Tibial nerve (tissue), 4 donors: ENCODE measurements at places on chromosomes 2 and 18. TPM values are rescaled to one million over a fixed set of nuclear protein-coding genes. Genes with fewer than 3 reads are reported as not detected.

GRCh38 chr2:96860065-96861029 lies 2.5 kb upstream of the ANKRD39 start:
- H3K27me3 ChIP-seq: no peaks in the 10 kb centered on the region
- no peaks in the 10 kb centered on the region for H3K4me1 ChIP-seq
- H3K27ac ChIP-seq: peak overlapping the region; percentile 94
- DNase-seq: no peak
- H3K4me3 ChIP-seq: no peak overlapping the region

GRCh38 chr2:60487174-60487573 lies 66.3 kb downstream of the BCL11A start:
- no peak overlapping the region for H3K4me3 ChIP-seq
- no peak overlapping the region for H3K27ac ChIP-seq
- H3K4me1 ChIP-seq: no peaks in the 10 kb centered on the region

- H3K27ac ChIP-seq: no peak overlapping the region
- no peaks in the 10 kb centered on the region for H3K36me3 ChIP-seq
- no peaks in the 10 kb centered on the region for H3K27me3 ChIP-seq
- H3K4me3 ChIP-seq: no peak overlapping the region
Measured at GRCh38 chr2:170147576-170147975, 30.4 kb upstream of the MYO3B start.

DNA sequence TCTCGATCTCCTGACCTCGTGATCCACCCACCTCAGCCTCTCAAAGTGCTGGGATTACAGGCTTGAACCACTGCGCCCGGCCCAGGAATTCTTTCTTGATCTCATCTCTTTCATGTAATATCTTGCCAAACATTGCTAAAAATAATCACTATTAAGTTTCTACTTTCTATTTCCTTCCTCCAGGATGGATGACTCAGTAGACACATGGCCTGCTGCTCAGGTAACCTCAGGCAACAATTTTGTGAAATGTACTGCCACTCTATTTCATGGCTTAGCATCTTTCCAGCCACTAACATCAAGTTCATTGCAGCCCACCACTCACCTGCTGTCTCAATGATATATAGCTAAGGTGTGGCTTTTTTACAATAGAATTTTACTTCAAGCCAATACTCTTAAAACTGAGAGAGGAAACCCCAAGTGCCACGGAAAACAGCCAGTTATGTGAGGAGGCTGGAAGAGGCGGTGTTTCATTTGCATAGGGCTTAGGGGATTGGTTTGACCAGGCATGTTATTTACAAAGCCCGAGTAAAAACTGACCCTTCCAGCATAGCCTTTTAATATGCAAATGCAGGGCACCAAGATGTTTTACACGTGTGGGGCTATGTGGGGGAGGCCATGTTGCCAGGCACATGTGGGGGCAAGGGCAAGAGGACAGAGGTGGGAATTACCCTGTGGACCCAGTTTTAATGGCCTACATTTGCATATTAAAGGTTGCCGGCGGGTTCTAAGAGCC lies 11.3 kb upstream of the SUMO1 start:
- H3K36me3 ChIP-seq: no peaks in the 10 kb centered on the region
- H3K4me1 ChIP-seq: no peaks in the 10 kb centered on the region
- DNase-seq: no peak
- H3K4me3 ChIP-seq: no peak overlapping the region

- H3K36me3 ChIP-seq: no peaks in the 10 kb centered on the region
- no peaks in the 10 kb centered on the region for H3K27me3 ChIP-seq
- H3K4me3 ChIP-seq: no peak overlapping the region
- no peaks in the 10 kb centered on the region for H3K4me1 ChIP-seq
- DNase-seq: no peak
- H3K27ac ChIP-seq: no peak overlapping the region
Measured at GRCh38 chr2:137981112-137981656, 16.9 kb downstream of the HNMT start.

GRCh38 chr2:172085460-172086159 lies at the start of gene DLX1:
DLX1 (plus strand) TSS chr2:172085507; CDS start chr2:172085678, 171 bp downstream.
- H3K36me3 ChIP-seq: no peaks in the 10 kb centered on the region
- H3K4me3 ChIP-seq: peak within 1 kb of the TSS; percentile 42
- H3K4me1 ChIP-seq: peaks cover 62% of the 10 kb centered on the region
- peaks cover 100% of the 10 kb centered on the region for H3K27me3 ChIP-seq
- peak within 1 kb of the TSS; percentile 55 for H3K27ac ChIP-seq

DNA sequence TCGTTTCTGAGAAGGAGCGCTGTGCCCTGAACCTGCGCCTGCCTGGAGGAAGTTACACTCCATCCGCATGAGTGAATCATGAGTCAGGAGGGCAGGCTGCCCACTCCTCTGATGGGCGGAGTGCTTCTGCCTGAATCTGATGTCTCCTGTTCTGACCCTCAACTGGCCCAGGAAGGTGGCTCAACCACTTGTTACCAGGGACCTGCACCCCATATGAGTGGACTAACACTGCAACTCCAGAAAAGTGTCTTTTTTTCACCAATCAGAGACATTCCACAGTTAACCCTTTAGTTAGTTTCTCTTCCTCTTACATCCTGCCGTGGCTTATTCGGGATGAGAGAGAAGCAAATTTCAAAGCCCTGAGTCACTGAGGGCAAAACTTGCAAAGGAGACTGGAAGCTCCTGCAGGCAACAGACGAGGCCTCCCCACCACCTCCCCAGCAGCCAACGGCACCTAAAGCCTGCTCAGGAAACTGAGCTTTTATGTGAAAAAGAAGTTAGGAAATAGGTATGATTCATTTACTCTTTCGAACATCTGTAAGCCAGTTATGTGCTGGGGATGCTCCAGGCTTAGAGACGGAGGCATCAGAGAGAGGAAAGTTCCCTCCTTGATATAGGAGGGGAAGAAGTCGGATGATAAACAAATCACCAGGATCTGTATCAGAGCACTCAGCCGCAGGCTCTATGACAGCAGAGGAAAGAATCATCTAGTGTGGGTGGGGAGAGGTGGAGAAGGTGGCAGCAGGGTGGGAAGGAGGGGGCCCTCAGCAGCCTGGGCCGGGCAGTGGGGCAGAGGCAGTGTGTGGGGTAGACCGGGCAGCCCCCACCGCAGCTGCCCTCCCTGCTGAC lies 30.9 kb downstream of the MBP start:
- H3K4me1 ChIP-seq: peaks cover 79% of the 10 kb centered on the region
- H3K36me3 ChIP-seq: no peaks in the 10 kb centered on the region
- peak; percentile 75 for DNase-seq
- H3K27me3 ChIP-seq: no peaks in the 10 kb centered on the region
- H3K27ac ChIP-seq: peak overlapping the region; percentile 4

- no peak overlapping the region for H3K4me3 ChIP-seq
- no peak overlapping the region for H3K27ac ChIP-seq
- peaks cover 70% of the 10 kb centered on the region for H3K36me3 ChIP-seq
- no peaks in the 10 kb centered on the region for H3K27me3 ChIP-seq
- H3K4me1 ChIP-seq: no peaks in the 10 kb centered on the region
Measured at GRCh38 chr2:96842600-96842999, 1.2 kb downstream of the ANKRD23 start.

- no peaks in the 10 kb centered on the region for H3K4me1 ChIP-seq
- H3K27me3 ChIP-seq: no peaks in the 10 kb centered on the region
- no peaks in the 10 kb centered on the region for H3K36me3 ChIP-seq
- no peak for DNase-seq
Measured at GRCh38 chr2:8421658-8422449, 260.0 kb upstream of the ID2 start.

- H3K27me3 ChIP-seq: no peaks in the 10 kb centered on the region
- H3K36me3 ChIP-seq: no peaks in the 10 kb centered on the region
- no peak overlapping the region for H3K4me3 ChIP-seq
- DNase-seq: no peak
Measured at GRCh38 chr18:8050616-8051329, 483.7 kb downstream of the PTPRM start.

DNA sequence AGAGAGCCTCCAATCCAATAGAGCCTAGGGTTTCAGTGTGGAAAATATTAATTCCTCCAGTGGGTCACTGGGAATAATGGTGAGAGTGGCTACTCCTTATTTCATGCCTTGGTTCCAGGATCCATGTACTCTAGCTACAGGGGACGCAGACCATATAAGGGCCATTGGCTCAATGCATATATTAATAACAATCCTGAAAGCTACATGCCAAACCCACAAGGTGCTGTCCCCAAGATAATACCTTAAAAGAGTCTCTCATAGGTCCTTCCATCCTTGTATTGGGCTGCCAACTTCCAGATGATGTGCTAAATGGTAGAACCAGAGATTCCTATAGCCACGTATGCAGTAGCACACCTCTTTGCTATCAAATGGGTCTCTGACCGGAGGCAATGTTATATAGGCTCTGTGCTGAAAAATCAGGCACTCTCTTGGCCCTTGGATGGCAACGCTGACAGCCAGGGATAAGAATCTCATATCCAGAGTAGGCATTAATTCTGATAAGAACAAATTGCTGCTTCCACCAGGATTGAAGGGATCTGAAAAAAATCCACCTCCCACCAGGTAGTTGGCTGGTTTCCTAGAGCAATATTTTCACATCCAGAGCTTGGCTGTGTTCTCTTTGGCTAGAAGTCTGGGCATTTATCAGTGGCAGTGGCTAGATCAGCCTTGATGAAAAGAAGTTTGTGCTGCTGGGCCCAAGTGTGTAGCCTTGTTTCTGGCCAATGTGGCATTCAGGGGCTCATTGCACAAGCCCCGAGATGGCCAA lies 218.1 kb upstream of the MGAT5 start:
- no peak overlapping the region for H3K4me3 ChIP-seq
- DNase-seq: no peak
- no peaks in the 10 kb centered on the region for H3K4me1 ChIP-seq

- H3K27me3 ChIP-seq: no peaks in the 10 kb centered on the region
- no peak overlapping the region for H3K27ac ChIP-seq
- no peak for DNase-seq
- no peaks in the 10 kb centered on the region for H3K4me1 ChIP-seq
- no peaks in the 10 kb centered on the region for H3K36me3 ChIP-seq
Measured at GRCh38 chr18:10872304-10872703, 277.1 kb downstream of the PIEZO2 start.

DNA sequence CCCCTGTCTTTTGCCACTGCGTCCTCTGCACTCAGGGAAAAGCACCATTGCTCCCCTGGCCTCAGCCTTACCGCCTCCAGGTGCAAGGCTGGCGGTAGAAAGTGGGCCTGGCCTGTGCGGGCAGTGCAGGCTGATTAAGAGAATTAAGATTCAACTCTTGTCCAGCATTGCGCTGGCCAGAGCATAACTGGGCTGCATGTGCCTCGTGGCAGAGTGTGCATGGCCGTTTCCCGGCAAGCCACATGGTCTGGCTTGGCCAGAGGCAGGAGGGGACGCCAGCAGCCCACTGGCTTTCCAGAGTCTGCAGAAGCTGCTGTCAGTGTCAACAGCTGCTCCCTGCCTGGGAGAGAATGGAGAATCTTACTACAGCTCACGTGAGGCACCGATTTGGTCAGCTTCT lies 12.3 kb downstream of the NTSR2 start:
- no peak overlapping the region for H3K4me3 ChIP-seq
- DNase-seq: no peak
- H3K36me3 ChIP-seq: no peaks in the 10 kb centered on the region
- H3K27ac ChIP-seq: no peak overlapping the region
- H3K4me1 ChIP-seq: peaks cover 10% of the 10 kb centered on the region

DNA sequence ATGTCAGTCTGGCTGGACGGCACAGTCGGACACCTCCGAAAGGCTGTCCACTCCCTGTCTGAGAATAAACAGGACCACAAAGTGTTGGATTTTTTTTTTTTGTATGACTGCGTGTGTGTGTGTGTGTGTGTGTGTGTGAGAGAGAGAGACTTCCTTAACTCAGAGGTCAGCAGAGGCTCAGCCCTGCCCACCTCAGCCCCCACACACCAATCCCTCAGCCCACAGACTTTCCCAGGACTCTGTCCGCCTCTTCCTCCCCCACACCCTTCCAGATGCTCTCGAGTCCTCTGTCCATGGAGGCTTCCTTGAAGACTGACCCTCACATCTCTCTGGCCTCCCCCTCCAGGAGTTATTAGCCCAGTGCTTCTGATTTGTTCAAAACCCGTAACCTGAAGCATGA lies 147.3 kb downstream of the BCL11A start:
- H3K4me1 ChIP-seq: no peaks in the 10 kb centered on the region
- H3K27ac ChIP-seq: no peak overlapping the region
- no peak overlapping the region for H3K4me3 ChIP-seq

DNA sequence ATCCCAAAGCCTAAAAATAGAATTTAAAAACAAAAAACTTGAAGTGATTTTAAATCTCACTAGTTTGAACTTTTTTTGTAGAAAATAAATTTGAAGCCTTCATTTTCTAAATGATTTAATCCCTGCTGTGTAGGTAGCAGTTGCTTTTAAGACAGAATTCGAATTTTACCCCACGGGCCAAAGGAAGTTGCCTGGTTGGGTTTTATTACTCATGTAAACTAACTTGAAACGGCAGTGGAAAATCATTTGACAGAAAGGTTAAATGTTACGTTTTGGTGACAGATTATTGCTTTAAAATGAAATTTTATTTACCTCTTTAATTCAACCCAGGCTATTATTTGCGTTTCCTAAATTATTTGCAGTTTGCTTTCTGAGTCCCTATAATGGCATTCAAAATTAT lies 2.0 kb downstream of the MAPRE2 start:
- H3K4me3 ChIP-seq: no peak overlapping the region
- DNase-seq: no peak
- no peaks in the 10 kb centered on the region for H3K27me3 ChIP-seq
- H3K36me3 ChIP-seq: no peaks in the 10 kb centered on the region
- H3K27ac ChIP-seq: peak overlapping the region; percentile 90

DNA sequence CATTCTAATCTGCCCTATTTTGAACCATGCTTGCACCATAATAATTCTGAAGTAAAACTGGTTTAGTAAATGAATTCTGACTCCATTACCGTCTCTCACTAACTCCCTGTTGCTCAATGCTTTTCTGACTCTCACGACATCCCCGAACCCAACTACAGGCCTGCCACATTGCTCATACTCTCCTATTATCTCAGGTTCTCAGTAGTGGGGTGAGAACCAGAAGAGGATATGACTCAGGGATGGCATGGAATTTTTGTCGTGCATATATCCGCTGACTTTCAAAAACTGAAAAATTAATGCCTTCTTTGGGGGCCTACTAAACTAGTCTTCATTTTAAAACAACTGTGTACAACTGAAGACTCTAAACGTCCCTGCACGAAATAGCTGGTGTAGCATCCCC lies 34.3 kb downstream of the NETO1 start:
- H3K27ac ChIP-seq: no peak overlapping the region
- H3K4me1 ChIP-seq: no peaks in the 10 kb centered on the region
- H3K4me3 ChIP-seq: no peak overlapping the region
- H3K27me3 ChIP-seq: no peaks in the 10 kb centered on the region
- no peaks in the 10 kb centered on the region for H3K36me3 ChIP-seq

GRHL1 gene
- total RNA-seq: 2.3 TPM

RAB17 gene
- 2.1 TPM for total RNA-seq

DDX18 gene
- 43.3 TPM for total RNA-seq

SP3 gene
- total RNA-seq: 72.5 TPM

UGT1A4 gene
- total RNA-seq: not detected

ARMC9 gene
- 17.8 TPM for total RNA-seq

CEBPZOS gene
- 28.2 TPM for total RNA-seq

EFEMP1 gene
- 132 TPM for total RNA-seq

MAP2 gene
- total RNA-seq: 20.2 TPM

NEU2 gene
- not detected for total RNA-seq

DLX1 gene
- total RNA-seq: not detected

LIMS4 gene
- total RNA-seq: 3.6 TPM

SYT4 gene
- total RNA-seq: not detected

ALKAL2 gene
- total RNA-seq: 38.9 TPM

CCDC68 gene
- 3.9 TPM for total RNA-seq

SPIRE1 gene
- total RNA-seq: 65.1 TPM
